ENCODE measurements at places on chromosomes 7 and 10. TPM values are rescaled to one million over a fixed set of nuclear protein-coding genes. Genes with fewer than 3 reads are reported as not detected.

C10orf105 gene
- not detected for total RNA-seq

GRCh38 chr10:92354587-92354986, 63.6 kb downstream of the MARCHF5 start:
- no peaks in the 10 kb centered on the region for H3K27me3 ChIP-seq
- H3K4me3 ChIP-seq = no peak overlapping the region
- no peak for DNase-seq
- H3K27ac ChIP-seq = no peak overlapping the region

- H3K4me1 ChIP-seq = peaks cover 5% of the 10 kb centered on the region
- H3K27me3 ChIP-seq = peaks cover 8% of the 10 kb centered on the region
- H3K4me3 ChIP-seq = no peak overlapping the region
- H3K27ac ChIP-seq = no peak overlapping the region
Measured at GRCh38 chr7:158308001-158308400, 279.6 kb downstream of the PTPRN2 start.

PTF1A gene
- total RNA-seq = not detected

KAZALD1 gene
- 0.59 TPM for total RNA-seq

- H3K4me1 ChIP-seq = no peaks in the 10 kb centered on the region
- H3K4me3 ChIP-seq = no peak overlapping the region
- no peak for DNase-seq
- no peaks in the 10 kb centered on the region for H3K36me3 ChIP-seq
- H3K27me3 ChIP-seq = peaks cover 28% of the 10 kb centered on the region
Measured at GRCh38 chr10:111081595-111081994, 4.8 kb downstream of the ADRA2A start.
